ENCODE measurements at places on chromosomes 5 and 9. TPM values are rescaled to one million over a fixed set of nuclear protein-coding genes. Genes with fewer than 3 reads are reported as not detected.

The FRMD3 gene
- polyA plus RNA-seq, result 1.8 TPM

DNA sequence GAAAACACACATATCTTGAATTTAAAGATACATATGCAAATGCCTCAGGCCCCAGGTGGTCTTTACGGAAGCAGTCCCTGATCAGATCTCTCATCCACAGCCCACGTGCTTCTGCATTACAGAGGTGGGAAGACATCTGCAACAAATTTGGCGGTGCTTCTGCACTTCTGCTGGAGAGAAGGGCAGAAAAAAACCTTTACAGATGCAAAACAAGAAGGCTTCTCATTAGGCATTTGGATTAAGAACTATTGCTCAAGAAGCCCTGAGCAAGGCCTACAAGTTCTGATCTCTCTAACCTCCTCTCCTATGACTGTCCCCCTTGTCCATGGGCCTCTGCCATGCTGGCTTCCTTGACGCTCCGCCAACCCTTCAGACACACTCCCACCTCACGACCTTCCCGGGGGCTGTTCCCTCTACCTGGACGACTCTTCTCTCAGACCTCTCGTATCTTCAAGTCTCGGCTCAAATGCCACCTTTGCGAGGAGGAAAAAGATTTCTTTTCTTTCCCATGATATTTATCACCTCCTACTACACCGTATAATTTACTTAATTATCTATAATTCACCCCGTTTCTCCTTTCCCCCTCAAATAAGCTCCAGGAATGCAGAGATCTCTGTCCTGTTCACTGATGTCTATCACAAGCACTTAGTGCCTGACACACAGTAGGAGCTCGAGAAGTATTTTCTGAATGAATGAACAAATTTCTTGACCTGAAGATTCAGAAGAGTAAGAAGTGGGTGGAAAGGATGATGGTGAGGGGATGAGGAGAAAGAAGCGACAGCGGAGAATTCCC is 1.1 kb downstream of the MTMR12 start:
- no peak for DNase-seq

- no peak for DNase-seq
Observed at GRCh38 chr5:165263536-165263935, 1758.1 kb downstream of the MAT2B start.

The MEIKIN gene
- 0.29 TPM for polyA plus RNA-seq

The WDR36 gene
- polyA plus RNA-seq, result 9.4 TPM

DNA sequence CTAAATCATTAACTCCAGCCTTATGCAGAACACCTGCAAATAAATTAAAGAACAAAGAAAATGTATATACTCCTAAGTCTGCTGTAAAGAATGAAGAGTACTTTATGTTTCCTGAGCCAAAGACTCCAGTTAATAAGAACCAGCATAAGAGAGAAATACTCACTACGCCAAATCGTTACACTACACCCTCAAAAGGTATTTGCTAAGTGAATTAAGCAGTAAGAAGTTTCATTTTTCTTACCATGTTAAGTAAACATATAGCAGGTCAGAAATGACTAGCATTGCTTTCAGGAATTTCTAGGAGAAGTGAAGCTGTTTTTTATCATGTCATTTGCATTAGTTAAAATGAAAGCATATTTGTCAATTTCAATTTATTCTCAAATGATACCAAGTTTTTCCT is 92.7 kb downstream of the MELK start:
- DNase-seq, result no peak

Data from ovary (tissue), 10 donors.